ENCODE measurements at places on chromosomes 3 and 15.

GRCh38 chr3:131735544-131735943 lies 232.8 kb upstream of the MRPL3 start:
- no peak for DNase-seq

- peak; percentile 17 for DNase-seq
Observed at GRCh38 chr3:127831723-127832172, 9.4 kb upstream of the MGLL start.

DNA sequence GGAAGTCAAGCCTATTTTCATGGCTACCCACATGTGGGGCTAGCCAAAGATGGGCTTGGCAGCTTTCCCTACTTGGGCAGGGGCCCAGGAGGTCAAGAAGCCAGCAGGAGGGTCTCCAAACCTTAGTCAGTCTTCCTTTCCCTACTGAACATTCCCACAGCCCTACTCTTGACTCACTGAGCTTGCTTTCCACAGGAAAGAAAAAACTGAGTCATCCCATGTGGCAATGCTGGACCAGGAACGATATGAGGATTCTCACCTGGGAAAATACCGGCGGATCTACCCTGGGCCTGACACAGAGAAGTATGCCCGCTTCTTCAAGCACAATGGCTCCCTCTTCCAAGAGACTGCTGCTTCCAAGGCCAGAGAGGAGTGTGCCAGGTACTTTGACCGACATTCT lies 3.7 kb upstream of the NGRN start:
- no peak for DNase-seq

DNA sequence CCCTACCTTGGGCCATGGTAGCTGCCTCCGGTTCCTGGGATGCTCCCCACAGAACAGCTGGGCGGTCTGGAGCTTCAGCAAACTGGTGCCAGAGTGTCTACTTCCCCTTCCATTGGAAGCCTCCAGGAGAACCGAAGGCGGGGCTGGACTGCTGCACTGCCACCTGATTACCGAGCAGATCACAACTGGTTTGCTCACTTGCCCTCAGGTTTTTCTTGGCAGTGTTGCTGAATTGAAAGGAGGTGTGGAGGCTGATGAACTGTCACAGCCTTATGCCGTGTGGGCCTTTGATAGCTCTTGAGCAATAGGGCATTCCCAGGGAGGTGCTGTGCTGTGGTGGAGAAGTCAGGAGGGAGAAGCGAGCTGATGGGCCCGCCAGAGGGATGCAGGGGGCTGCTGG lies at the start of gene TGM5:
TGM5 (minus strand) TSS at position 95 of the 400 bp plus-strand sequence; CDS start at position 16, 79 bp downstream.
- DNase-seq: no peak

- DNase-seq: no peak
Observed at GRCh38 chr3:104763007-104763406, 603.7 kb upstream of the ALCAM start.

DNA sequence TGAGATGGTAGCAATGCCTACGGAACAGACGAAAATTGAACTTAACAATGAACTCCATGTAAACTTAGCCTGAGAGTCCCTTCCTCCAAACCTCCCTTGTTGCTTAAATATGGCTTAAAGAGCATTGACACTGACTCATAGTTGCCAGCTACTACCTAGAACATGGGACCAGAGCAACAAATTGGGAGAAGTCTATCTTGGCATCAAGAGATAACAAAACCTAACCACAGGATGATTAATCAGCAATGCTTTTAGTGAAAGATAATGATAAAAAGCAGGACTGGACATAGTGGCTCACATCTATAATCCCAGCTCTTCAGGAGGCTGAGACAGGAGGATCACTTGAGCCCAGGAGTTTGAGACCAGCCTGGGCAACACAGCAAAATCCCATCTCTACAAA lies 117.8 kb upstream of the MNS1 start:
- DNase-seq: no peak

DNA sequence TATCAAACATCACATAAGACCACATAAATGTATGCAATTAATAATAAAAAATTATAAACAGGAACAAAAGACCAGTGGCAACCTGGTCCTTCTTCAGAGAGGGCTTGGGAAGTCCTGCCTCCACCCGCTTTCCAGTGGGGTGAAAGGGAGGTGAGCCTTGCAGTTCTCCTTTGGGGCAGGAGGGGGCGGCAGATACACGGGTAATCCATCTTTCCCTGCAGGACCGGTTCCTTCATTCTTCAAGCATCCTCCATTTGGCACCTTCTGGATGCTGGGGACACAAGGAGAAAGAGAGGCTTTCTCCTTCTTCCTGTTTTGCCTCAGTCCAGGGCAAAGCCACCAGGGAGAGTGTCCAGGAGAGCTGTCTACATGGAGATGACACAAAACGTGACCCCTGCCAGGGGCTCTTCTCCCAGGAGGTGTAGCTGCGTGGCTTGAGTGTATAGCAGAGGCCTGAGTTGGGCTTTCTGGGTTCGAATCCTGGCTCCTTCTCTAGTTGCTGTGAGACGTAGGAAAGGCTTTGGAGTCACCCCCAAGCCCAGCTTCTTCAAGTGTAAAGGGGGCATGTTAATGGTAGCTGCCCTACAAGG lies 23.2 kb downstream of the RPLP1 start:
- no peak for DNase-seq

DNA sequence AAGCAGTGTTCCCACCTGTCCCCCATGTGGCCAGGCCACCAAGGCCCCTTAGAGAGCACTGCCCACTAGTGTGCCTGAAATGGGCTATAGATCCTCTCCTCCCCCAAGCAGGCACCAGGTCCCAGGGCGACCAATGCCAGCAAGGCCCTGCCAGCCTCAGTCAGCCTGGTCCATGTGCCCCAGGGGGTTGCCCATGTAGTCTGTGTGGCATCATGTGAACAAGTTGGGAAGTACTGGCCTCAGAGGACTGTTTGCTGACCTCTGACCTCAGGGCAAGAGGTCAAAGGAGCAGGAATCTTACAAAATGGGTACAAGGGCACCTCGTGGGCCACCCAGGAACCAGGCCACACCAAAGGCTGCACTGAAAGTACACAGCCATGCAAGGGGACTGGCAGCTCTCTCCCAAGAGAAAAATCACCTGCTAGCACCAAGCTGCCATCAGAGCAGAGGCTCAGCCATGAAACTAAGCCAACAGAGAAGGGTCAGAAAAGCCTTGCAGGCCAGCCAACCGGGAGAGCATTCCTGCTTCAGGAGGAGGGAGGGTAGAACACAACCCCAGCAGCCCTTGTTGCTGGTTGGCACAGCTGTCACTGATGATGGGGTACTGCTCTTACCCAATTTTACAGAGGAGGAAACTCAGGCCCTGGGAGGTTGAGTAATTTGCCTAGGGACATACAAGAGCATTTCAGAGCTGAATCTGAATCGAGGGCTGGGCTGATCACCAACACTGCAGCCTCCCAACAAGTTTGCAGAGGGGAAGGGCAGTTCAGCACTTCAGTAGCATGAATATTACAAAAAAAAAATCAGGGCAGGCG lies 5.2 kb upstream of the FURIN start:
- no peak for DNase-seq

DNA sequence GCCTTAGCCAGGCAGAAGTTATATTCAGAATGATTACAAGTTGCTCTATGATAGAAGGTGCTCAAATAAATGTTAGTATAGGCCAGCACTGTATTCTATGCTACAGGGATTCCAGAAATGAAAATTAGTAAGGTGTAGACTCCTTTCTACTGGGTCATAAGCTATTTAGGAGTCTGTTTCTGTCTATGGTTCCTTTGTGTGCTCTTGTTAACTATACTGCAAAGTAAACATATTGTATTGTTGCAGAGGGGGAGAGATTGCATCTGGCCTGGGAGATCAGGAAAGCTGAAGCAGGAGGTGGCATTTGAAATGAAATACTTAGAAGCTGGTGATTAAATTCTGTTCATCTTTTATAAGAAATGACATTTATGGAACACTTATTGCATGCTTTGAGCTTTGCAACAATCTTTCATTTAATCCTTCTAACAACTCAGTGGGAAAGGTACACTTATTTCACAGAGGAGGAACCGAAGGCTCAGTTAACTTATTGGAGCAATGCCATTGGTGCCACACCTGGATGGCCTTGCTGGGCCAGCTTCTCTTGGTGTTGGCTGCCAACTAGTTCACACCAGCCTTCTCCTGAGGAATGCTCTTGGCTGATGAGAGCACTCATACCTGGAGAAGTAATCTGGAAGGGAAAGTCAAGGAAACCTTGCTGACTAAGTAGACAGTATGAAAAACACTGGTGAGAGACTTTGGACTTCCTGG lies 39.1 kb downstream of the ABHD5 start:
- no peak for DNase-seq

DNA sequence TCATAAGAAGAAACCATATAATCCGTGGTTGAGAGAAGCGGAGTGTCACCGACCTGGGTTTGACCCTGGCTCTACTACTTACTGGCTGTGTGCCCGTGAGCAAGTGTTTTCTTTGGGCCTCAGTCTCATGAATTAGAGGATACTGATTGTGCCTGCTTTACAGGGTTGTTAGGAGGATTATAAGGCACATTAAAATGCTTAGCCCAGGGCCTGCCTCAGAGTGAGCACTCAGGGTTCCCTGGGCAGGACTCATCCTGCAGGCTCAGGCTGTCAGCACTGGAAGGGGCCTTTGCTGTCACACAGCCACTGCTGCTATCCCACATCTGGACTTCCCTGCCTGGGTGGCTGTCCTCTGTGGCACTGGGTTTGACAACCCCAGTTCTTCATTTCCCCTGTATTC lies 4.7 kb downstream of the PLA2G4F start:
- no peak for DNase-seq

- DNase-seq: peak; percentile 2
Observed at GRCh38 chr15:53197426-53197839, 407.3 kb upstream of the ONECUT1 start.

GRCh38 chr15:58568157-58568571 lies 136.4 kb downstream of the LIPC start:
- no peak for DNase-seq

DNA sequence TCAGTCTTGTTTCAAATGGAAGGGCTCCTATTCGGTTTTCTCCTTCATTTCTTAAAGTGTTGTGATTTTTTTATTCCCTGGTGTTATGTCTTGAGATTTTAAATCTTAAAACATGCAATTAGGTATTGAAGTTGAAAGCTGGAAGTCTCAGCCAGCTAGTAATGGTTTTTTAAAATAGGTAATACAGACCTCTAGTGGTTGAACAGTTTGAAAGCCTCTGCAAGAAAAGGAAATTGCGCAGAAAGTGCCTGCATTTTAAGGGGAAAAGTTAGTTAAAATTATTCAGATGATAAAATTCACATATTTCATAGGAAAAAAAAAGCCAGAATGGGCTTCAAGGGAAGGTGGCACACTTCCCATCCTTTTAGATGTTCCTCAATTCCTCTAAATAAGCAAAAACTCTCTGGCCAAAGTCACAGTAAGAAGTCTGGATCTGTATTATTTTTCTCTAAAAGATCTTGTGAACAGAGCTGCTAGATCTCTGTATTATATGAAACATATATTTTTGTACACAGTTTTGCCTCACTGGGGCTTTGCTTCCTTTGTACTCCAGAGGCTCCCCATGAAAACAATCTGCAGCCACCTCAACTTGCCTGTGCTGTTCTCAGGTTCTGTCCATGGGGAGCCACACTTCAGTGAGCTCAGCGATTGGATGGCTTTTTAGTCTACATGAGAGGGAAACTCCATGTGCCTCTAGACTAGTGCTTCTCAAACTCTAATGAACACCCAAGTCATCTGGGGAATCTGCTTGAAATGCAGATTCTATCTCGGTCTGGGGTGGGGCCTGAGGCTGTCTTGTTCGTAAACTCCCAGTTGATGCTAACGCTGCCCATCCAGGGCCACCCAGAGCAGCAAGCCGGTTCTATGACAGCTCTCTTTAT lies 21.5 kb downstream of the AGTR1 start:
- no peak for DNase-seq

DNA sequence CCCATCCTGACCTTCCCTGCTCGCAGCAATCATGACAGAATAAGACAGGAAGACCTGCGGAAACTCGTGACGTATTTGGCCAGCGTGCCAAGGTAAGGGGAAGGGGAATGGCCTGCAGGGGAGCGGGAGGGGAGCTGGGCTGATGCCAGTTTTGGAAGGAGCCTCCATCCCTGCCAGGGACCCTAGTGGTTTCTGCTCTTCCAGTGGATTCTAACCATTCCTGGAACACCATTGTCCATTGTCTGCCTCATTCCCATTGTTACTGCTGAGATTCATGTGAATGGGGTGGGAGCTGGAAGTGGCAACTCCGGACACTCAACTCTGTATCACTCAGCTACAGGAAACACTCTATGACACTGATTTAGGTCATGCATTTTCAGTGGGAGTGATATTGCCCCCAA lies 242.9 kb upstream of the ROPN1 start:
- no peak for DNase-seq

DNA sequence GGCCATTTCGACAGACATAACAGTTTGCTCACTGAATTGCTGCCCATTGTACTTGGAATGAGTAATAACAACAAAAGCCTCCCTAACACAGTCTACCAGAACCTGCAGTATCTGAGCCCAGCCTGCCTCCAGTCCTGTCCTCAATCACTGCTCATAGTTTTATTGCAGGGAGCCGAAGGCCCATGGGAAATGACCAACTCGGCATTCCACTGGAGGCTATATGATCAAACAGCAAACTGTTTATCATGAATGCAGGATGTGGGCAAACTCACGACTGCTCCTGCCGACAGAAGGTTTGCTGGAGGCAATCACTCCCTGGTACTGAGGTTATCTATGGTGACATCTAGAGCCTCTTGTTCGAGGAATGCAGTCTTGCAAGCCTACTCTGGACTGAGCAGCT lies 46.3 kb downstream of the LSM3 start:
- no peak for DNase-seq

DNA sequence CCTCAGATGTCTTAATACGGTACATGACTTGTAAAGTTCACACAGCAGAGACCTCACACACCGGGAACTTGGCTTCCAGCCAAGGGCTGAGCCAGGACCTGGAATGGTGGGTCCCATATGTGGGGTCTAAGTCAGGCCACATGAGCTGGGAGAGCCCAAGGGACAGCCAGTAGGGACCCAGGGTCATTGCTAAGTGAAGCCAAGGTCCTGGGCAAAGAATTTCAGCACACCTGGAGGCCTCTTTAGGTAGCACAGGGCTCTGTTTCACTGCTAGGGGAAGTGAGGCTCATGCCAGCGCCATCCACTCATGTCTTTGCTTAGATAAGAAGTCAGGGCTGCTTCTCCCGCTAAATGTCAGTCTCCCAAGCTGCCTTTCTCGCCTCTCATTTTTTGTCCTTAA lies 116.6 kb upstream of the TLE3 start:
- no peak for DNase-seq

All from stimulated activated CD8-positive, alpha-beta memory T cell treated with anti-CD3 and anti-CD28 coated beads, Interleukin-7, amount 100 ng/mL, for 48 hours (primary cell).